Hematopoietic multipotent progenitor cell treated with erythropoietin and hydrocortisone succinate and interleukin-3 and kit ligand, for 8 days (in vitro differentiated cells): ENCODE measurements at places on chromosomes 5 and 9.

GRCh38 chr9:123168586-123168985 is 99.8 kb downstream of the STRBP start:
- DNase-seq, result no peak

DNA sequence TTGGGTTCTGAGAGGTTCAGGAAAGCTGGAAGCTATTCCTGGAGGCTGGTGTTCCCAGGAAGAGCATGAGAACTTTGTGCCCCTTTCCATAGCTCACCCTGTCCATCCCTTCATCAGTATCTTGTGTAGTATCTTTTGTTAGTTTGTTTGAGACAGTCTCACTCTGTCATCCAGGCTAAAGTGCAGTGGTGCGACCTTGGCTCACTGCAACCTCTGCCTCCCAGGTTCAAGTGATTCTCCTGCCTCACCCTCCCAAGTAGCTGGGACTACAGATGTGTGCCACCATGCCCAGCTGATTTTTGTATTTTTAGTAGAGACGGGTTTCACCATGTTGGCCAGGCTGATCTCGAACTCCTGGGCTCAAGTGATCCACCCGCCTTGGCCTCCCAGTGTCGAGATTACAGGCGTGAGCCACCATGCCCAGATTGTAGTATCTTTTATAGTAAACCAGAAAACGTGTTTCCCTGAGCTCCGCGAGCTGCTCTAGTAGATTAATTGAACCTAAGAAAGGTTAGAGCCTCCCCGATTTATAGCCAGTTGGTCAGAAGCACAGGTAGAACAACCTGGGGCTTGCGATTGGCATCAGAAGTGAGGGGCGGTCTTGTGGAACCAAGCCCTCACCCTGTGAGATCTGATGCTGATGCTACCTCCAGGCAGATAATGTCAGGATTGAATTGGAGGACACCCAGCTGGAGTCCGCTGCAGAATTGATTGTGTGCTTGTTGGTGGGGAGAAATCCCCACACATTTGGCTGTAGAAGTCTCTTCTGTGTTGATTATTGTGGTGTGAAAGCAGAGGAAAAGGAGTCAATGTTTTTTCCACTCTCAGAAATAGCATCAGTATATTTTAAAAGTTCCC is 32.3 kb downstream of the ATP6V0E1 start:
- DNase-seq, result no peak

DNA sequence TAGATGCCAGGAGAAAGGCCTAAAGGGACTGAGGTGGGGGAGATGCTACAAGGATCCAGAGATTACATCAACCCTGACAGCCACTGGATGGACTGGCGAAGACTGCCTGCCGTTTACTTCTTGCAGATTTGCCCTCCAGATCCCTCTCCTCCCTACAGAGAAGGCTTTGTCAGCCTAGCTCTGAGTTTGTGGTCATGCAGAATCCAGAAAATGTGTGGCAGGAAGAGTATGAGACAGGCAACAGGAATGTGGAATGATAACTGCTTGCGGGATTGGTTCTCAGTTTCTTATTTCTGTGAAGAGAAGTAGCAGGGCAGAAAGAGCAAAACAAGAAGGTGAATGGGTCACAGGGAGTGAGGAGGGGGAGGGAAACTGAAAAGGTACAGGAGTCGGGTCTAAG is 129.6 kb downstream of the TLE1 start:
- DNase-seq, result no peak

GRCh38 chr5:68053202-68053601 is 162.4 kb upstream of the PIK3R1 start:
- no peak for DNase-seq

DNA sequence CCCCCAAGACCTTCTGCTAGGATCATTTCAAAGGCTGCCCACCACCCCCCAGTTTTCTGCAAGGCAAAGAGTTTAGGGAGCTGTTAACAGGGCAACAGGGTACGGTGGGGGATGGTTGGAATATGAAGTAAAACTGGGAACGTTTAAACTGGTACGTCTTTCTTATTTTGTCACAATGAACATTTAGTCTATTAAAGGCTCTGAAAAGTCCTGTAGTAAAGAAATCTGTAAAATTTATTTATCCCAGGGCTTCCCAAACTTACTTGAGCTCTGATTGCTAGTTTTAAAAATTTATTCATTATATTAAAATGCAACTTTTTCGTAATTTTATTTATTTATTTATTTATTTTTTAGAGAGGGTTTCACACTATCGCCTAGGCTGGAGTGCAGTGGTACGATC is 62.0 kb downstream of the USP20 start:
- DNase-seq, result no peak

DNA sequence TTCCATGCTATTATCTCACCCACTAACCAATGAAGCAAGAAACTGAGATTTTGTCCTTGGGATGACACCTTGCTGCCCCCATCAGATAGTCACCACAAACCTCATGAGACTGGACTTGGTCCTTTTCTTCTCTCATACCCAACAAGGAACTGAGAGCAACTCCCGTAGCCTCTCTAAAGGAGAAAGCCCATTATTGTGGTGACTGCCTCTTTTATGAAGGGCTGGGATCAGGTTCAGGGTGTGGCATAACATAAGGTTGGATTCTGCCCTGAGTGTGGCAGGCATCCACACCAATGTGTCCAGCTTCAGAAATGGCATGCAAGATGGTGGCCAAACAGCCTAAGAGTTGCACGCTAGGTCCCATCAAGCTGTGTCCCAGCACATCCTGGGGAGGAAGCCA is 1.3 kb upstream of the ACTL7A start:
- no peak for DNase-seq

DNA sequence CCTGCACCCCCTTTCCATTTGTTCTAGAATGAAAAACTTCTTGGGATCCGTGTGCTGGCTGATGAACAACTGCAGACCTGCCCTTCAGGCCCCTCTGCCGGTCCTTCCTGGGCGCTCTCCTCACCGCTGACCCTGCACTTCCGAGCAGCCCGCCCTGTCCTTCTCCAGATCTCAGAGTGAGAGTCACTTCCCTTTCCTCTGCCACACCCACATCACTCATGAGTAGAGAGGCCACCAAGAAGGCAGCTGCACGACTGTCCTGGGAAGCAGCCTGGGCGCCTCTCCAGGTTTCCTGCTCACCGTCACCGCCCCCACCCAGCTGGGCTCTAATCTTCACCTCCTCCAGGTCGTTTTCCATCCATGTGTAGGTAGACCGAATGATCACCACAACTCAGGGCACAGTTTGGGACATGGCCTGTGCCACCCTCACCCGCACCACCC is 35.0 kb upstream of the NSMF start:
- DNase-seq, result peak; percentile 29

- no peak for DNase-seq
Measured at GRCh38 chr5:155485386-155485785, 471.8 kb downstream of the KIF4B start.

GRCh38 chr9:35854091-35854762 is 16.0 kb downstream of the OR13J1 start:
- no peak for DNase-seq

GRCh38 chr5:82349652-82350051 is 71.5 kb upstream of the RPS23 start:
- DNase-seq, result peak; percentile 29

GRCh38 chr9:3059781-3060468 is 216.0 kb upstream of the PUM3 start:
- no peak for DNase-seq

DNA sequence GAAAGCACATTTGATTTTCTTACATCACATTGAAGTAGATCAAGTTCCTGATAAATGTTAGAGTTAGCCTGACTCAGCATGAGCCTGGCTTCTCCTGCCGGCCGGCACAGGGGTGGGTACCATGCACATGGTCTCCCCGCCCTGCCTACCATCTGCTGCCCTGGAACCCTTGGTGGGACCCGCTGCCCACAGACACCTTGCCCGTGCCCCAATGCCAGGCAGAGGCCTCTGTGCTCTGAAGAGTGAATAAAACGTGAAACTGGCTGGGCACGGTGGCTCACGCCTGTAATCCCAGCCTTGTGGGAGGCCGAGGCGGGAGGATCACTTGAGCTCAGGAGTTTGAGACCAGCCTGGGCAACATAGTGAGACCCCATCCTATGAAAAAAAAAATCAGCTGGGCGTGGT is 17.3 kb downstream of the EXD3 start:
- DNase-seq, result peak; percentile 41

GRCh38 chr9:94757158-94757557 is 30.7 kb downstream of the AOPEP start:
- DNase-seq, result peak; percentile 34

- peak; percentile 12 for DNase-seq
Measured at GRCh38 chr9:88106492-88106891, 31.8 kb downstream of the SPATA31C2 start.

GRCh38 chr5:103573411-103573810 is 10.8 kb upstream of the NUDT12 start:
- no peak for DNase-seq

GRCh38 chr5:58544926-58545325 is 37.9 kb upstream of the RAB3C start:
- no peak for DNase-seq

- DNase-seq, result no peak
Measured at GRCh38 chr5:56282951-56283350, 49.8 kb upstream of the ANKRD55 start.

DNA sequence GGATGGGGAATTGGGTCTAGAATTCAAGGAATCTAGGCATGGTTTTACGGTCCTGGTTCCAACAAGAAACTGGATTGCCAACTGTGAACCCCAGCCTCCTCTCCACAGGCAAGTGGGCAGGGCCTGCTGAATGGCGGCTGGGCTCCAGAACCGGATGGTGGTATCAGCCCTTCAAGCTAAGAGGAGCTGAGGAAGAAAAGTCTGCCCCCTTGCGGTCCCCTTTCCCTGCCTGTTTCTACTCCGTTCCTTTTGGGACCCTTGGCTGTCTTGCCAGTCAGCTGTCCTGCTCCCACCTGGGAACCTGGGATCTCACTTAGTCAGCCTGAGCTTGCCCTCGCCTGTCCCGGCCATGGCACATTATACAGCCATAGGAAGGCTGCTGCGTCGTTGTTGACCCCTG is 234.4 kb upstream of the DAPK1 start:
- peak; percentile 8 for DNase-seq

DNA sequence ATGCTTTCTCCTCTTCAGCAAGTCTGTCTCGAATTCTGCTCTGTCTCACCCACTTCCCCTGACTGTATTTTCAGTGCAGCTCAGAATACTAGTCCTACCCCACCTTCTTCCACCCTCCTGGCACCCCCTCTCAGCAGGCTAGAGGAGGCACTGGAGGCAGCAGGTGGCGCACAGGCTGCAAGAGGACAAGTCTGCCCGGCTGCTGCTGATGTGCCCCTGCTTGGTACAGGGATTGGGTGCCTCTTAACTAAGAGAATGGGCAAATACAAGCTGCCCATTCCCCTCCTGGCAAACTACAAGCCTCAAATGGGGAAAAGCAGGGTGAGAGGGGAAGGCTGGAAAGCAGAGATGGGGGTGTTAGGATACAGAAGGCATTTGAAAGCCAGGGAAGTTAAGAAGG is 5.1 kb downstream of the TLN1 start:
- peak; percentile 80 for DNase-seq

- no peak for DNase-seq
Measured at GRCh38 chr9:121999556-121999955, 93.6 kb downstream of the TTLL11 start.
